Activated T-cell treated with anti-CD3 and anti-CD28 coated beads for 24 hours (primary cell): ENCODE measurements at places on chromosomes 3 and 15.

DNA sequence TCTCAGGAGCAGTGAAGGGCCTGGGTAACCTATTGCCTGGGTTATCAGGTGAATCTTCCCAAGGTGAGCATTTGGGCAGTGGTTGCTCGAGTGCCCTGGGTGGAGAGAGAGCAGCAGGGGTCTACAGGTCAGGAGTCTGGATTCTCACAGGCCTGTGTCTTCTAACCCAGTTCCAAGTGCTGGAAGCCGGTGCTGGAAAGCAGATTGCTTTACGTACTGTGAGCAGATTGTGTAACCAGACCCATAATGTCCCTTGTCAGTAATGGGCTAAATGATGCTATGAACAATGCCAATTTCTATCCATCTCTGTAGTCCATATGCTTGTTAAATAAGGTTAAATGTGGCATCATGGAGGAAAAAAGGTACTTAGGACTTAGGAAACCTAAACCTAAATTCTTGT is 106.5 kb downstream of the TPRG1 start:
- DNase-seq, result no peak

- DNase-seq, result no peak
Measured at GRCh38 chr3:42027571-42027970, 63.6 kb upstream of the TRAK1 start.

GRCh38 chr3:125107861-125108567 is 52.2 kb upstream of the HEG1 start:
- no peak for DNase-seq

GRCh38 chr15:33608714-33609113 is 297.9 kb downstream of the RYR3 start:
- no peak for DNase-seq

- DNase-seq, result no peak
Measured at GRCh38 chr3:21747966-21748555, 2.9 kb downstream of the ZNF385D start.

- DNase-seq, result no peak
Measured at GRCh38 chr3:33681667-33682066, 36.4 kb downstream of the CLASP2 start.

GRCh38 chr3:134345202-134345601 is 29.0 kb downstream of the AMOTL2 start:
- no peak for DNase-seq

DNA sequence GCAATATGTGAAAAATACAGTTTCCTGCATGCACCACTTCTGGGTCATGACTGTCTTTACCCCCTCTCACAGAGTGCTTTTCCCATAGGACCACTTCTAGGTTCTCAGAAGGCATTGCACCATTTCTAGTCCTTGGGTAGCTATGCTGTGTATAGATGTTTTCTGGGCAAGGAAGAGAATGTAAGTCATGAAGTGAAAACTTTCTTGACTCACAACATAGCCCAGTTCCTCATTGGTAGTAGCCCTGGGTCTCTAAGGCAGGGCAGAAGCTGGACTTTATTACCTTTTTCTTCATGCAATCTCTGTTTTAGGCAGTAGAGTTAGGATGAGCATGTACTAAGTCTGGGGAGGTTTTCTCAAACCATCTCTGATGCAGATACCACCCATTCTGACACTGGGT is 203.1 kb downstream of the EPHB1 start:
- no peak for DNase-seq

DNA sequence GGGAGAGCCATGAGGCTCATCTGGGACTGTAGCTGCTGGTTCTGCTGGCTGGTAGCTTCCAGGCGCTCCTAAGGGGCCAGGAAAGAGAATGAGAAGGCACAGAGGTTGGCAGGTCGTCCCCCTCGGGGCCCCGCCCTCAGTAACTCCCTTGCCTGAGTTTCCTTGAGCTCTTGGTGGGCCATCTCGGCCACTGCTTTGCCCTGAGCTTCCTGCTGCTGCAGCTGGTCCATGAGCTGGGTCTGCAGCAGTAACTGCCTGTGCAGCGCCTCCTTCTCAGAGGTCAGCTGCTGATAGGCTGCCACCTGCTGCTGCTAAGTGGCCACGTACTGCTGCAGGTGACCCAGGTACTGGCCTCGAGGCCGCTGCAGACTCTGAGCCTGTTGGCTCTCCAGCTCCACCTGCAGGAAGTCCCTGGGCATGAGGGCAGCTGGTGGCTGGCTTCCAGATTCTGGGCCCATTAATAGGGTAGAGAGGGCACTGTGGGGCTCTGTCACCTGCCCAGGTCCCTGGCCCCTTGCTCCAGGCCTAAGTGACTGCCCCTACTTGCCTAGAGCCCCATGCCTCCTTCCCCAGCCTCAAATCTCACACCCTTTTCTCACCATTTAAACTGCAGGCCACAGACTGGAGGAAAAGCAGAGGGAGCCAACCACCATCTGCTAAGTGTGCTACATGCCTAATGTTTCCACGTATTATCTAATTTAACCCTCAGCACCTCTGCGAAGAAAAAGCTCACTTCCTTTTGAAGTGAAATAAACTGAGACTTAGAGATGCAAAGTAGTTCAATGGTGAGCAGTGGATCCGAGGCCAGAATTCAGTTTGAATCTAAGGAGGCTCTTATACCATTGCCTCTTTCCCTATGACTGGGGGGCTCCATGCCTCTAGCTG is 10.8 kb upstream of the VPS33B start:
- peak; percentile 29 for DNase-seq

- no peak for DNase-seq
Measured at GRCh38 chr3:2714834-2715233, 395.3 kb downstream of the IL5RA start.

DNA sequence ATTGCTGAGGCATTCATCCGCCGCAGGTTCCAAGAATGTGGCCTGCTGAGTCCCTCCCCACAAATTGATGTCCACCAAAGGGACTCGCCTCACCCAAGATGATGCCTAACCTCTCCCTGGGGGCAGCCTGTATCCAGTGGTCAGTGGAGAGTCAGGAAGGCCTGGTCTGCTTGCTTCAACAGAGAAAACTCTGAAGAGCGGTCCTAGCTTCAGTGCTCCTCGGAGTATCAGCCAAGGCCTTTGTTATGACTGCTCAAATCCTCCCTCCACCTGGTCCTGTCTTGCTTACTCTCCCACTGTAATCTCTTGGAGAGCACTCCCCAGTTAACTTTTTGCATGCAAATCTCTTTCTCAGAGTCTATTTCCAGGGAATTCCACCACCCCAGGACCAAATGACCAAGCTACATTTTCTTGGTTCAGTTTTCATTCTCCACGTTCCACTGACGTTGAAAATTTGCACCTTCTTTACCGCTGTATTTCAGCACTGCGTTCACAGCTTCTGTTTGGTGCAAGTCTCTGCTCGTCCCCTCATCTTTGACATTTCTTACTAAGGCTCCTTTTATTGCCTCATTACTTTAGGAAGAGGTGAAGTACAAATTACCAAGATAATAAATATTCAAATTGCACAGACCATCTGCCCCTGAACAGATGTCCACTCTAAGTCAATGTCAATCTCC is 22.3 kb downstream of the CMTM7 start:
- DNase-seq, result no peak

GRCh38 chr3:126529585-126530170 is 5.7 kb downstream of the CHST13 start:
- DNase-seq, result no peak

DNA sequence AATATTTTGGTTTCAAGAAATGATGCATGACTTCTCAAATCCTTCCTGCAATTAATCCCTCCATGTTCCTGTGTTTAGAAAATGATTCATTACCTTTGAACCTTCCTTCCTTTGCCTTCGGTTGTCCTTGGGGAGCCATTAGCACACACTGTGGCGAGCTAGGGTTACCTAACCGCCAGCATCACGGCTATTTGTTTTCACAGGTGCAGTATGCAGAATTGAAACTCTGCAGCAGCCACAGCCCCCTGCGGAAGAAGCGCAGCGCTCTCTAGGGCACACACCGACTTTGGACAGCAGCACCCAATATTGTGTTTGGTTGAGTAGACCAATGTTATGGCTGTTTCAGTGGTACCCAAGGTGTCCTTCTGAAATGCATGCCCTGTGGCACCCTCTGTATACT is 247.4 kb downstream of the MCTP2 start:
- DNase-seq, result no peak

DNA sequence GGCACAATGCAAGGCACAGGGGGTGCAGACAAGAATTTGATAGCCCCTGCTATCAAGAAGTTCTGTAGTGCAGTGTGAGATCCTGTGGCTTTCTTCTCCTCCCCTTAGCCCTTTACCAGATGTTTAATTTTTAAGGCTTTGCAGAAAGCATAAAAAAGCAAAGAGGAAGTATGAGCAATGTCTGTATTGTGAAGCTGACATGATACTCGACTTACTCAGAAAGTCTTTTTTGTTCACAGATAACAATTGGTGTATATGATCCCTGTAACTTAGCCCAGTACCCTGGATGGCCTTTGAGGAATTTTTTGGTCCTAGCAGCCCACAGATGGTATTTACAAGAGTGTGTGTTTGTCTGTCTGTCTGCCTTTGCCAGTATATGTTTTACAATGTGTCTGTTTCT is 58.9 kb downstream of the ATG7 start:
- no peak for DNase-seq

- DNase-seq, result no peak
Measured at GRCh38 chr3:190032923-190033322, 87.8 kb downstream of the P3H2 start.

- no peak for DNase-seq
Measured at GRCh38 chr15:100768501-100768931, 111.1 kb upstream of the ALDH1A3 start.

- no peak for DNase-seq
Measured at GRCh38 chr3:53218131-53218530, 37.7 kb downstream of the TKT start.

DNA sequence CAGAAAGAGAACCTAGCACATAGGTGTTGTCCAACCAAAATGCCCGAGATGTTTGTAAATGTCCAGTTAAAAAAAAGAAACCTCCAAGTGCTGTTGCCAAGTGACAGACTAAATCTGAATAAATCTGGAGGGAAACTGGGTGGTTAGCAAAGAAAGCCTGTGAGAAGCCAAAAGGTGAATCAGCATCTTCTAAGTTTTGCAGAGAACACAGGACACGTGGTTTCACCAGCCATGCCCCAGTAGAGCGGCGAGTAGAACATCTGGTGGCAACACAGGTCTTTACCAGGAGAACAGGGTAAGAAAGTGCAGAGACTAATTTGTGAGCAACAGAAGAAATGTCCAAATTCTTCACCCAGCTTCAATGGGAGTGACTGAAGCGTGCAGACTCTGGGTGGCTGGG is 986.0 kb downstream of the ROBO2 start:
- no peak for DNase-seq

DNA sequence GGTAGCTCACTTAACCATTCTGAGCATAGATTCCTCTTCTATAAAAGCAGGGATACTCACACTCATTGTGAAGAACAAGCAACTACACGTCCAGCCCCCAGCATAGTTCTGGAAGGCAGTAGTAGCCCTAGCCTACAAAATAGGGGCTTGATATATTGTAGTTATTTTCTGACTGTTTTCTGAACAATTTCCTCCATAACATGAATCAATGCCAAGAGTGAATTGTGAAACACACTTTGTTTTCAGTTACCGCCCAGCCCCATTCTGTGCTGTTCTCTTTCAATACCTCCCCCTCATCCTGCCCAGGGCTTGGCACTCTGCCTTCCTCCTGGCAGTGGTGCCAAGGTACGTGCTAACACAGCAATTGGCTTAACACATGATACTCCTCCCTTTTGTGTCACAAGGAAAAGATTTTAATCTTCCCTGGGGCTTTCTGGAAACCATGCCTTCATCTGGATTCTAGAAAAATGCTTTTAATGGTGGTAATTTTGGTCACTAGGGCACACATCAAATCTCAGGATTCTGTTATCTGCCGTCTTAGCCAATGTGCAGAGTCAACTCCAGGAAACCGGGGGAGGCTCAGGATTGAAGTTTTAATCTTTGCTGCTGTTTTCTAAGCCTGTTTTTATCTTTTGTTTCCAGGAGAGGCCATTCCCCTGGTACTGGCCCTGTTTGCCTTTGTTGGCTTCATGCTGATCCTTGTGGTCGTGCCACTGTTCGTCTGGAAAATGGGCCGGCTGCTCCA is 37.2 kb downstream of the IL20RB start:
- DNase-seq, result no peak

DNA sequence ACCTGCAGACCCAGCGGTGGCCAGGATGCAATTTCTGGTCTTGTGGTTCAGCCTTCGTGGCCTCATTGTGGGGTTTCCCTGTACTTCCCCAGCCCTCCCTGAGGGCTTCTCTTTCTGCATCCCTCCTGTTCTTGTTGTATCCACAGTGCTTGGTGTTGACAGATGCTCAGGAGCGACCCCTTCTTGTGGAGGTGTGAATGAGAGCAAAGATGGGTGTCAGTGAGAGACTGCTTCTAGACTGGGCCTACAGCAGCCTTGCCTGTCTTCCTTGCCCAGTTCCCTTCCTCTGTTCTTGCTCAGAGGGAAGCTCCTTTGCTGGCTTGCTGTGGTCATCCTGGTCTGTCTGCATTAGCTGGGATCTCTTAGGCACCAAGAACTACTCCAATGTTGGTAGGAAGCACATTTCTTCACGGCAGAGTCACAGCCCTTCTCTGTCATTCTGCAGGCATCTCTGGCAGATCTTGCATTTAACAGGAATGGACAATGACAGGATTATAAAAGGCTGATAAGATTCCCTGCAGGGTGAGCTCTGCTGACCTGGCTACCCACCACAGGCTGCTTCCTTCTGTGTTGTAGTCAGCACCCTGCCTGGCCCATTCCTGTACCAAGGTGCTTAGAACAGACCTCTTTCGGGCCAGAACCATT is 317.8 kb upstream of the C2CD4B start:
- DNase-seq, result no peak

DNA sequence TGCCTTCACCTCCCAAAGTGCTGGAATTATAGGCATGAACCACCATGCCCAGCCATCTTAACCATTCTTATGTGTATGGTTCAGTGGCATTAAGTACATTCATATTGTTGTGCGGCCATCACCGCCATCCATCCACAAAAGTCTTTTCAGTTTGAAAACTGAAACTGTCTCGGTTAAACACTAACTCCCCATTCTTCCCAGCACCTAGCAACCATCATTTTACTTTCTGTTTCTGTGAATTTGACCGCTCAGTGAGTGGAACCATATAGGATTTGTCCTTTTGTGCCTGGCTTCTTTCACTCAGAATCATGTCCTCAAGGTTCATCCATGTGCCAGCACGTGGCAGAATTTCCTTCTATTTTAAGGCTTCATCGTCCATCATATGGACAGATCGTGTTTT is 5.8 kb downstream of the MCM2 start:
- DNase-seq, result no peak

GRCh38 chr3:178181784-178182183 is 354.5 kb upstream of the KCNMB2 start:
- no peak for DNase-seq

- DNase-seq, result no peak
Measured at GRCh38 chr3:111143-112069, 85.2 kb upstream of the CHL1 start.
